Lung (tissue), 17 donors: ENCODE measurements at places on chromosomes 11 and 22. TPM values are rescaled to one million over a fixed set of nuclear protein-coding genes. Genes with fewer than 3 reads are reported as not detected.

The DDIAS gene
- 0.78 TPM for polyA plus RNA-seq

The DEPDC7 gene
- 0.45 TPM for polyA plus RNA-seq

The BTBD18 gene
- polyA plus RNA-seq = not detected

The OR5D18 gene
- not detected for polyA plus RNA-seq

The BLID gene
- polyA plus RNA-seq = not detected

The KLHL35 gene
- 2.4 TPM for polyA plus RNA-seq

The TAGLN gene
- 683 TPM for polyA plus RNA-seq

The ADORA2A gene
- polyA plus RNA-seq = 5.5 TPM

The MS4A3 gene
- polyA plus RNA-seq = 0.20 TPM

The VWA5A gene
- polyA plus RNA-seq = 20.7 TPM

The MPZL3 gene
- 7.7 TPM for polyA plus RNA-seq

The VWCE gene
- 0.55 TPM for polyA plus RNA-seq

The SESN3 gene
- polyA plus RNA-seq = 4.8 TPM

The C11orf54 gene
- 23.3 TPM for polyA plus RNA-seq

The SLC29A2 gene
- 14.3 TPM for polyA plus RNA-seq

The OR52I2 gene
- not detected for polyA plus RNA-seq

The OR8D1 gene
- polyA plus RNA-seq = not detected

The IZUMO1R gene
- not detected for polyA plus RNA-seq

The CNTN5 gene
- polyA plus RNA-seq = 0.25 TPM

The LRP4 gene
- 1.0 TPM for polyA plus RNA-seq

The GTF2H1 gene
- polyA plus RNA-seq = 25.9 TPM

The ADAMTS8 gene
- polyA plus RNA-seq = 18.3 TPM

The MUC5AC gene
- polyA plus RNA-seq = 1.3 TPM

The KCNK4 gene
- polyA plus RNA-seq = 0.09 TPM

The CASP5 gene
- 0.41 TPM for polyA plus RNA-seq

The MS4A12 gene
- polyA plus RNA-seq = not detected

The SLC22A6 gene
- polyA plus RNA-seq = not detected

The CNTF gene
- 0.80 TPM for polyA plus RNA-seq

The SHANK2 gene
- 3.0 TPM for polyA plus RNA-seq

The GLB1L2 gene
- 7.1 TPM for polyA plus RNA-seq

The DUSP8 gene
- 3.5 TPM for polyA plus RNA-seq

The PKDREJ gene
- 0.02 TPM for polyA plus RNA-seq

The CARNS1 gene
- polyA plus RNA-seq = 1.5 TPM

The RAB39A gene
- polyA plus RNA-seq = 0.30 TPM

The PTPN5 gene
- polyA plus RNA-seq = 0.02 TPM

The OR5T2 gene
- polyA plus RNA-seq = not detected

The OR8G1 gene
- not detected for polyA plus RNA-seq

The TYR gene
- polyA plus RNA-seq = not detected

The BDNF gene
- 1.6 TPM for polyA plus RNA-seq

The C11orf91 gene
- not detected for polyA plus RNA-seq

The SLC22A25 gene
- polyA plus RNA-seq = not detected

The NLRP10 gene
- polyA plus RNA-seq = not detected

The IGSF9B gene
- 3.2 TPM for polyA plus RNA-seq

The ARHGAP20 gene
- 0.67 TPM for polyA plus RNA-seq

The NCAPD3 gene
- 4.4 TPM for polyA plus RNA-seq

The ART1 gene
- 0.14 TPM for polyA plus RNA-seq

The SCARF2 gene
- polyA plus RNA-seq = 19.6 TPM

The CCDC83 gene
- polyA plus RNA-seq = not detected

The ATG2A gene
- 22.9 TPM for polyA plus RNA-seq

The CABP7 gene
- 0.05 TPM for polyA plus RNA-seq

The MRGPRE gene
- polyA plus RNA-seq = 0.16 TPM

The LRRN4CL gene
- 0.46 TPM for polyA plus RNA-seq

The FAT3 gene
- polyA plus RNA-seq = 0.29 TPM

The DEFB131B gene
- polyA plus RNA-seq = not detected

The OR5B21 gene
- polyA plus RNA-seq = not detected

The RIMBP3B gene
- polyA plus RNA-seq = 0.08 TPM

The OR6T1 gene
- polyA plus RNA-seq = not detected

The NEFH gene
- 0.22 TPM for polyA plus RNA-seq
